ENCODE measurements at places on chromosomes 6 and 20.

DNA sequence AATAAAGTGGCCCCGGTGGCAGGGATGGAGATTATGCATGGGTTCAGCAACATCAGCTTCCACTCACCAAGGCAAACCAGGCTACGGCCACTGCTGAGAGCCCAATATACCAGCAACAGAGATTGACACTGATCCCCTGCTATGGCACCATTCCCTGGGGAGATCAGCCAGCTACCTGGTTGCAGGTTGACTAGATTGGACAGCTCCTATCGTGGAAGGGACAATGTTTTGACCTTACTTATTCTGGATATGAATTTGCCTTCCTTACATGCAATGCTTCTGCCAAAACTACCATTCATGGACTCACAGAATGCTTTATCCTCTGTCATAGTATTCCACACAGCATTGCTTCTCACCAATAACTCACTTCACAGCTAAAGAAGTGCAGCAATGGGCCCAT lies 174.8 kb upstream of the TNFAIP3 start:
- DNase-seq = no peak

GRCh38 chr6:130282234-130282995 lies 59.7 kb upstream of the SAMD3 start:
- peak; percentile 48 for DNase-seq

GRCh38 chr6:88815491-88815890 lies 147.9 kb downstream of the RNGTT start:
- DNase-seq = no peak

- DNase-seq = no peak
Measured at GRCh38 chr6:10313799-10314162, 101.1 kb downstream of the TFAP2A start.

DNA sequence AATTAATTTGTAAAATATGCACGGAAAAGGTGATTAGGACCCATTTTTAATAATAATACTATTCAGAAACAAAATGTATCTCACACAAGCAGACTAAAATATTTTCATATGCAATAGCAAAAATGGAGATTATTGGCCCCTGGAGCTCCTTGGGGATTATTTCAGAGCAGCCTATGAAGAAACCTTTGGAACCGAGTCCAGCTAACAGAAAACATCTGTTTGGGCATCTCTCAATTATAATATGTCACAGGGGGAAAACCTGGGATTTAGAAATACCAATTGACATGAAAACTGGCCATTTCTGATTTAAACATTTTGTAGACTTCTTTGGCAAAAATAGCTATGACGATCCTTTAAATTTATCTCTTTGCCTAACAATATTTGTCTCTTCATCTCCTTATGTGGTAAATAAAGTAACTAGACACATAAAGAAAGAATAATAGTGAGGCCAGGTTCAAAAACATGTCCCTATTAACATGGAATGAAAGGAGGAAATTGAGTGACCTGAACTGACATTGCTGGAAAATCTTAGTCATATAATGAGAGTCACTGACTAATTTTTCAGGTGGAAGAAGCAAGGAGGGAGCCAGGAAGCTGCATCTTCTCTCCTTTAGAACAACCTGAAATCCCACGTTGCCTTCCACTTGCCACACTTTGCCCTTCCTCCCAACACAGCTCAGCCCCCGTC lies 199.0 kb downstream of the SOD2 start:
- DNase-seq = no peak

DNA sequence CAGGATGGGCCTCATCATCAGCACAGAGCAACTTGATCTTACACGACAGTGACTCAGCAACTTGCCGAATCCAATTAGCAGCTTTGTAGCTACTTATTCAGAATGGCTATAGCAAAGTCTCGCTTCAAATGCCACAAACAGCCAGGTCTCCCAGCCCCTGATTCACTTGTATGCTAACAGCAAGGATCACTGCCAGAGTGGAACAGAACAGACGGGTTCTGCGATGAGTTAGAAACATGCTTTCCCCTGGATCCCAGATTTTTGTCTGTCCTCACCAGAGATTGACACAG lies 254.4 kb downstream of the NRN1 start:
- peak; percentile 69 for DNase-seq

- DNase-seq = no peak
Measured at GRCh38 chr6:90062667-90063066, 168.4 kb downstream of the GJA10 start.

DNA sequence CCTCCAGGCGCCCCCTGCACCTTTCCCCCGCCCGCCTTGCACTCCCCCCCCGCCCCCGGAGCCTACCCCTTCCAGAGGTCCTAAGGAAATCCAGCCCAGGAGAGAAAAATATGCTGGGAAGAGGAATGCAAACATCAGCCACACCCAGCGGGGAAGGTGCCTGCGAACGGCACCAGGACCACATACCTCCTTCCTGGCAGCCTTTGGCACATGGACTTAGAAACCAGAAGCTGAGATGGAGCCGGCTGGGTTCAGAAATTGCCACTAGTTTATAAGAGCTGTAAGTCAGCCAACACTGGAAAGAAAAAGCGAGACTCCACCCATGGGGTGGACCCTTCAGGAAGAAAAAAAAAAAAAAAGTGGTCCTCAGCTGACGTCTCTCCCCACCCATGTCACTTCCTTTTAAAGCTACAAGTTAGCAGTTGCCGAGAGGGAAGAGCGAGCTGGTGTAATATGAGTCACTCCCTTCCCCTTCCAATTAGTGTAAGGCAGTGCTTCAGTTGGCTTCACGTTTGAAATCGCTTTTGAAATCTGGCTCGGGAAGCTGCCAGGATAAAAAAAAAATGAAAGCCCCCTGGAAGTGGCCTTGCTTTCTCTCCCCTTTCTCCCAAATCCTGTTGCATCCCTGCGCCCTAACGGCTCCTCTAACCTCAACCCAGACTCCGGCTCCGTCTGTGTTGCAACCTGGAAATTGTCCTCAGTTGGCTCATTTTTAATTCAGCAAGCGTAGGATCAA lies at the start of gene AGPAT4:
Gene AGPAT4, minus strand, starts transcription at position 310 of the 736 bp plus-strand sequence. CDS start 41,848 bp downstream, outside the sequence.
- DNase-seq = peak; percentile 99

DNA sequence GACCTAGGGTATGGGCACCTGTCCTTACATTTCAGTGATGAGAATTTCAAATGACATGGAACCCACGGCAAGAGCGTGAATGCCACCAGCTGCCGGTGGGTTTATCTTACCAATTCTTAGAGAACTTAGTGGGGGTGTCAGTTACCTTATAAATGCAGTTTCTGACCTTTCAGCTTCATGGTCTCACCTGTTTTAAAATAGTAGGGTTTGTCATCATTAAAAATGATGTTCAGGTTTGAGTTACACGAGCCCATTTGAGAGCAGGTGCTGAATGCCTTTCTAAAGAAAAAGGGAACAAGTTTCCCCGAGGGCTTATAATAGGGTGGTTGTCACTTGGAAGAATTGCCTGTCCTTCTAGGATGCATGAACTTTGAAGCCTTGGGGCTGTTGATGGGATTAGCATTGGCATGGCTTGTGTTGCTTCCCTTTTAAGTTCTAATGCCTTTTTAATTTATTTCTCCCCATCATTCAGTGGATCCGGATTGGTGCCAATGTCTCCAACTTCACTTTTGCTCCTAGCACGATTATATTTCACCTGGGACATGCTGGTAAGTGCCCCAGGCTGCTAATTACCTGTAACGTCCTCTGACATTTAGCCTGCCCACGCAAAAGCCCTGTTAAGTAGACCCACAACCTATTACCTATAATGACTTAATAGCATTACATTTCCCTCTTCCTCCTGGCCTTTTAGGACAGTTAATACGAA lies 27.9 kb downstream of the GHRH start:
- no peak for DNase-seq

DNA sequence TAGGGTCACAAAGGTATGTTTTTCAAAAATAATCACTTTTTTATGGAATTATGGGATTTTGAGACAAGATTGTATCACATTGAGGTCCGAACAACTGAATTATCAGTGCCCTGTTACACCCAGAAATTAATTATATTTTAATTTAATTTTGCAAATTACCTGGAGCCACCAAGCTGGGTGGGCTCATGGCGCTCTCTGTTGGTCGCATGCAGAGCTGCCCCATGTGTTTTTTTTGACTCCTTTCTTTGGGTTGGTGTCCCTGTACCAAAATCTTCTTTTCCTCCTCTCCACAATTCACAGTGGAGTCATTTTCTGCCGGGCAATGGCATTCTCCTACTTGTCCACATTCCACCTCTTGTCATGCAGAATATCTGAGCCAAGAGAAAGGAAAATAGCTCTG lies 38.9 kb upstream of the FRMD1 start:
- DNase-seq = no peak

GRCh38 chr20:32772046-32772445 lies 9.9 kb downstream of the DNMT3B start:
- no peak for DNase-seq

DNA sequence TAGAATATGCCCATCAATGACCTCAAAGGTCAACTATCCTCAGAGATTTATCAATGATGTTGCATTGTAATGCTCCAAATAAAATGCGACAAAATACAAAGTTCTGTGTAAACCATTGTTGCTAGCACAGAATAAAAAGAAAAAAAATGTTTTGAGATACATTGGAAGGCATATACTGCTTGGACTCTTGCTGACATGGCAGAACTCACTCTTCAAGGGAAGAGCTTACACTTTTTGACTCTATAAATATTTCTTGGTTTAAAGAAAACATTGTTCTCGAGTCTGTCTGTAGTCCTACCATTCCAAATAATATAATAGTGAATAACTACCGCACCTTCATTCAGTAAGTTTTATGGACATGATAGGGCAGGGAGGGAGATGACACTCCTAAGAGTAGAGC lies 178.7 kb upstream of the RSPO3 start:
- no peak for DNase-seq

- no peak for DNase-seq
Measured at GRCh38 chr6:55950071-55950814, 74.9 kb upstream of the BMP5 start.

- peak; percentile 68 for DNase-seq
Measured at GRCh38 chr6:106163446-106163965, 77.4 kb downstream of the PRDM1 start.

DNA sequence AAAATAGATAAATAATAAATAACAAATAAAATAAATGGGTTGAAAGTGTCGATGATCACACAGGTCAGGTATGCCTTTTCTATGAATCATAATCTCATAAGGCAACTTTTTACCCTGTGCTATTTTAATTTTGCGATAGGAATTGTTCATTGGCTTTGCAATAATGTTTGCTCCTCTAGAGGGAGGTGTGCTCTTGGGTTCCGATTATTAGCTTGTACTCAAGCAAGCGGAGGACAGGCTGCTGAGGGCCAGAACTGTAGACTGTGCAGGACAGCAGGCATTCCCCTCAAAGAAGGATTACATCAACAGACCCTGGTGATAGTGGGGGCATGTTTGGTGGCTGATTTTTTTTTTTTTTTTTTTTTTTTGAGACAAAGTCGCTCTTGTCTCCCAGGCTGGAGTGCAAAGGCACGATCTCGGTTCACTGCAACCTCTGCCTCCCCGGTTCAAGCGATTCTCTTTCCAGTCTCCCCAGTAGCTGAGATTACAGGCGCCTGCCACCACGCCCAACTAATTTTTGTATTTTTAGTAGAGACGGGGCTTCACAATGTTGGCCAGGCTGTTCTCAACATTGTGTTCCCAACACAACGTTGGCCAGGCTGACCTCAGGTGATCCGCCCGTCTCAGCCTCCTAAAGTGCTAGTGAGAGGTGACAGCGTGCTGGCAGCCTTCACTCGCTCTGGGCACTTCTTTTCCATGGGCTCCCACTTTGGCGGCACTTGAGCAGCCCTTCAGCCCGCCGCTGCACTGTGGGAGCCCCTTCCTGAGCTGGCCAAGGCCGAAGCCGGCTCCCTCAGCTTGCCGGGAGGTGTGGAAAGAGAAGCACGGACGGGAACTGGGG lies 35.6 kb downstream of the RIOK1 start:
- DNase-seq = peak; percentile 59

- no peak for DNase-seq
Measured at GRCh38 chr20:54468082-54468481, 7.3 kb upstream of the DOK5 start.

DNA sequence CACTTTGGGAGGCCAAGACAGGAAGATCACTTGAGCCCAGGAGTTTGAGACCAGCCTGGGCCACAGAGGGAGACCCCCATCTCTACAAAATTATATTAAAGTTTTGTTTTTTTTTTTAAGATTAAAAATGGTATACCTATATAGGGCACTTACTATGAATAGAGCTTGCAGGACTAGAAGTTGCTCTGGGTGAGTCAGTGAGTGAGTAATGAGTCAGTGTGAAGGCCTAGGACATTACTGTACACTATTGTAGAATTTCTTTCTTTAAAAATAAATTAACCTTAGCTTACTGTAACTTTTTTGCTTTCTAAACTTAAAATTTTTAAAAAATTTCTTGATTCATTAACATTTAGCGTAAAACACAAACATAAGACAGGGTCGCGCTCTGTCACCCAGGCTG lies 29.7 kb downstream of the STK35 start:
- DNase-seq = no peak

DNA sequence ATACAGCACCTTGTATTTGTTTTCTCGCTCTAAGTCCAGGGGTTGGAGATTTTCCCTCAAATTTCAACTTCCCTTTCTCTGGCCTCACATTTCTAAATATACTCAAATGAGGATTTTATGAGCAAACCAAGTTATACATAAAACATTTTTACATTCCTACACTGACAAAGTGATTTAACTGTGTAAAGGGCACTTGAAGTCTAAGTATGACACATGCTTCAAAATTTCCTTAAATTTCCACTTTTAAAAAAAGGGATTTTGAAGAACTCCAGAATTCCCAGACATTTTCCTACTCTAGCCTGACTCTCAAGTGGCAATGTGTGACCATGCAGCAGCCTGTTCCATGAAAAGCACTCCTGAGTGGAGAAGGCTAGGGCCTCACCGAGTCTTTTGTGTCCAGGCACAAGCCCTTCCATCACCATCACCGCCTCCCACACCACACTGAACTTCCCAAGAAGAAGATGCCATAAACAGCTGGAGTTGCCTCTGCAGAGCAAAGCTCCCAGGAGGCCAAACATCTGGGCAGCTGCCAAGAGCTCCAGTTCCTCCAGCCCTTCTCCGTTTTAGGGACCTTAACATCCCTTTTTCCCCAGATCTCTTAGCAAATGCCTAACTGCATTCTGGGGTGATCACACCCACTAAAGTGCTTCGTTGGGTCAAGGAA lies 68.9 kb downstream of the NCR2 start:
- no peak for DNase-seq

DNA sequence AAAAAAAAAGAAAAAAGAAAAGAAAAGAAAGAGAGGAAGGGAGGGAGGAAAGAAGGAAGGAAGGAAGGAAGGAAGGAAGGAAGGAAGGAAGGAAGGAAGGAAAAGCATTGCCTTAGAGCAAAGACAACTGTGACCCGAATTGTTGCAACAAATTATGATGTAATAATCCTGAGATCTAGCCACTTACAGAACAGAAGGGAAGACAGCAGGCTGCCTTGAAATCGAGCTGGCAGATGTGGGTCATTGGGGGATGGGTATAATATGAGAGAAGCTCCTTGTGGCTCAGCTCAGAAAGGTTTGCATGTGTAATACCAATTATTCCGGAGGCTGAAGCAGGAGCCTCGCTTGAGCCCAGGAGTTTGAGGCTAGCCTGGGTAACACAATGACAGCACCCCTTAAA lies 208.1 kb upstream of the PROKR2 start:
- DNase-seq = no peak

DNA sequence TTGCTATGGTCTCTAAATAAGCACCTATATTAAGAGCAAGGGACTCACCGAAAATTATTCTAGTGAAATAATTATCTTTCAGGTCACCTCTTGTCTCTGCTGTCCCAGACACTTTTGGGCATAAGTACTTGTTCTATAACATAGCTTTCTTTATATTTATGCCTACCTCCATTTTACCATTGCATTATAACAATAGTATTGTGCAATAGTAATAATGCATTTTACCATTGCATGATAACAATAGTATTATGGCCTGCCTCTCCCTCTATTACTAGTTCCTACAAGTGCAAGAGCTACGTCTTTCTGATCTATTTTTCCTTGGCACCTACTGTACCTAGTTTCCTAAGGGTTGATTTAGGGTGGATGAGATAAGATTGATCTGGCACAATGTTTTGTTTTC lies 169.2 kb downstream of the PDE7B start:
- no peak for DNase-seq

Data from fibroblast of villous mesenchyme (primary cell).